Spinal cord (tissue), 10 donors: ENCODE measurements at places on chromosomes 6 and 20. TPM values are rescaled to one million over a fixed set of nuclear protein-coding genes. Genes with fewer than 3 reads are reported as not detected.

SLC22A7 gene
- 0.28 TPM for total RNA-seq

KCNG1 gene
- total RNA-seq, result 5.2 TPM

DNA sequence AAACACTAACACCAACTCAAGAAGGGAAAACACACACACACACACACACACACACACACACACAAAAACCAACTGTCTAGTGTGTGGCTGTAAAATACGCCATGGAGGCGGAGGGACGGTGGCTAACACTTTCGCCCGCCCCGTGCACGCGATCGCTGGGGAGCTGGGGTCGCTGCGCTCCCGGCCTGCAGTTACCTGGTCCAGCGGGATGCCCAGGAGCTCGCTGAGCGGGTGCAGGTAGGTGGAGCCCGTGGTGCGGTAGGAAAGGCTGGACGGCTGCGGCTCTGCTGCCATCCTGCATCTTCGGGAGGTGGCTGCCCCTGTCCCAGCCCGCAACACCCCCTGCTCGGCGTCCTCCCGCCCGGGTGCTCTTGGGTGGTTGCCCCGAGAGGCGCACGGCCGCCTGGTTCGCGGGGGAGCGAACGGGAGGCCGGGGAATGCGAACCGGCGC, 303 bp downstream of the MBOAT1 start:
- H3K36me3 ChIP-seq, result no peaks in the 10 kb centered on the region
- peaks cover 10% of the 10 kb centered on the region for H3K4me1 ChIP-seq
- peak; percentile 24 for DNase-seq
- peak overlapping the region; percentile 84 for H3K27ac ChIP-seq
- H3K27me3 ChIP-seq, result peaks cover 5% of the 10 kb centered on the region

GRCh38 chr20:37257988-37258387, 3.6 kb downstream of the GHRH start:
- H3K36me3 ChIP-seq, result no peaks in the 10 kb centered on the region
- no peak overlapping the region for H3K4me3 ChIP-seq
- DNase-seq, result no peak
- no peaks in the 10 kb centered on the region for H3K27me3 ChIP-seq
- no peak overlapping the region for H3K27ac ChIP-seq

- DNase-seq, result no peak
- no peak overlapping the region for H3K27ac ChIP-seq
- no peak overlapping the region for H3K4me3 ChIP-seq
- H3K36me3 ChIP-seq, result no peaks in the 10 kb centered on the region
- H3K27me3 ChIP-seq, result no peaks in the 10 kb centered on the region
These were observed 379.4 kb downstream of the TAF4 start for GRCh38 chr20:61686051-61686936.

DNA sequence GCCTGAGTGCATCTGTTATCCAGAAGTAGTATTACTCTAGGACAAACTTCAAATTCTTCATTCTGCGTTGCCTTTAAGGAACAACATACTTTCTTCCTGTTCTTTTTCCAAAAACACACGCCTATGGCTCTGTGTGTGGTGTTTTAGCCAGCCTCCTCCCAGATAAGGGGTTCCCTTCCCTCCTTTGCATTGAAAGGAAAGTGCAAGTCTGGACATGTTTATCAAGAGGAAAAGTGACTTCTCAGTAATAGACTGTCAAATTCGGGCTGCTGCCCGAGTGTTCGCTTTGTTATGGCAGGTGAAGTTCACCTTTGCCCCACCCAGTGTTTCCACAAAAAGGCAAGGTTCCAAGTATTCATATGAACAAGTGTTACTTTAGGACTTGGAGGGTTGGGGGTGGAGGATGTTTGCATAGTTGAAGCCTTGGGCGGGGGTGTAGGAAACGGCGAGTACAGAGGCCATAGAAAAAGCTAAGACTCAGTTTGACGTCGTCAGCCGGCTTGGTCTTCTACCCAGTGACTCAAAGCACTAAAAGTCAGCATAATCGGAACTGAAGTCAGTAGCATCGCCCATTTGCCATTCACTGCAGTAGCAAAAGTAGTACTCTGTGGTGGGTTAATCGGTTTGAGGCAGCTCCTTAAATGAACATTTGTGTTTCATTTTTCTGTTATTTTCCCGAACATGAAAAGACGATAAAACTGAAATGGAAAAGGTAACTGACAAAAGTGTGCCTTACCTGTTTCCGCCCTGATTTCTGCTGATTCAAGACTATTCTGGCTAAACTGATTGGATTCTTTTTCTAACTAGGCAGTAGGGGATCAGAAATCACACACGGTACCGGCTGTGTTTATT, 12.5 kb downstream of the PRDM1 start:
- DNase-seq, result no peak
- H3K27me3 ChIP-seq, result peaks cover 14% of the 10 kb centered on the region
- no peaks in the 10 kb centered on the region for H3K4me1 ChIP-seq
- H3K27ac ChIP-seq, result peak overlapping the region; percentile 22
- no peaks in the 10 kb centered on the region for H3K36me3 ChIP-seq
